Stimulated activated CD8-positive, alpha-beta memory T cell treated with anti-CD3 and anti-CD28 coated beads, Interleukin-4, amount 100 ng/mL, for 1 hour (primary cell): ENCODE measurements at places on chromosomes 4 and X.
A peak's percentile ranks its signal among the peaks of the same experiment; 100 is the strongest.

DNA sequence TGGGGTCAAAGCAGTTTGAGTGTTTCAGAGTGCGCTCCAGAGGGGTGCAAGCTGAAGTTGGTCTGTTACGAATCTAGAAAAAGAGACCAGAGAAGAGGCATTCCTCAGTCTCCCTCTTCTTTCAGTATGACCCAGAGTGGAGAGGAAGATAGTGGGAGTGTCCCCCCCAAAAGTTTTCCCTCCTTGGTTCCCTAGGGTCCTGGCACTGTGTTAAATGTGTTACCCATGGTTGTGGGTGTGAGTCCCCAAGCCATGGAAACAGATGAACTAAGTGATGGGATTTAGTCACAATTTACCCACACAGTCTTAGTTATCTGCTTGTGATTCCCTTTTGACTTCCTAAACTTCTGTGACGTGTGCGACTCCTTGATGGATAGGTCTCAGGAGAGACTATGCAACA lies 27.0 kb upstream of the NAF1 start:
- no peak for DNase-seq

DNA sequence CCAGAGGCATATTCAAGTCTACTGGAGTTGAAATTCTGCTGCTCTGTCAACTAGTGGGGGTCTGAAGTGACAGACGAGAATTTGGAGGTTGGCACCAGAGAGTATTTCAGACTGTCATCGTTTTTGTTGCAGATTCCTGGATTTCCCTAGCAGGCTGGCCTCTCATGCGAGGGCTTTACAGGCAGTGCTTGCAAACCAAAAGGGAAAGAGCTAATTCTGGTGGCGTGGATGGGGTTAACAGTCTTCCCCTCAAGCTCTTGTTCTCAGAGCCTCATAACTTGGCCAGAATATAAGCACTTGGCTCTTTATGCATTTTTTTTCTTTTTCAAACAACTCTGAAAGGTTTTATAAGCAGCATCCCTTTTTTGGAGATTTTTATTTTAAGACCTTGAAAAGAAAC lies at the start of gene SPARCL1:
TSS of gene SPARCL1 (minus strand) at position 190 of the 400 bp plus-strand sequence. CDS start 29,802 bp downstream, outside the sequence.
- no peak for DNase-seq

GRCh38 chr4:177444911-177445736 lies 2.9 kb upstream of the AGA start:
- no peak for DNase-seq

DNA sequence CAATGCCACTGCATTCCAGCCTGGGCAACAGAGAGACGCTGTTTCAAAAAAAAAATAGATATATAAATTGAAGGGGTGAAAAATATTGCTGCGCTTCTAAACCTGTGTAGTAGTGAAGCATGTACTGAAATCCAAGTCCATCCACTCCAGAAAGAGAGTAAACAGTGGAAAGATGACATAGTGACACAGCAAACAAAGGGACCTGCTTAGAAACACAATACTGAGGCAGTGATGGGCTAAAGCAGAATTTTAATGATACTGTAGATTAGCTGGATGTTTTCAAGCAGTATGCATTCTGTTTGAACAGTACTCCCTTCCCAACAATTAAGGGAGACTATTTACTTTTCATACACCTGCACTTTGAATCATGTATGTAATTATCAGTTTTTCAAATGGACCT lies 42.5 kb downstream of the TFDP3 start:
- no peak for DNase-seq

DNA sequence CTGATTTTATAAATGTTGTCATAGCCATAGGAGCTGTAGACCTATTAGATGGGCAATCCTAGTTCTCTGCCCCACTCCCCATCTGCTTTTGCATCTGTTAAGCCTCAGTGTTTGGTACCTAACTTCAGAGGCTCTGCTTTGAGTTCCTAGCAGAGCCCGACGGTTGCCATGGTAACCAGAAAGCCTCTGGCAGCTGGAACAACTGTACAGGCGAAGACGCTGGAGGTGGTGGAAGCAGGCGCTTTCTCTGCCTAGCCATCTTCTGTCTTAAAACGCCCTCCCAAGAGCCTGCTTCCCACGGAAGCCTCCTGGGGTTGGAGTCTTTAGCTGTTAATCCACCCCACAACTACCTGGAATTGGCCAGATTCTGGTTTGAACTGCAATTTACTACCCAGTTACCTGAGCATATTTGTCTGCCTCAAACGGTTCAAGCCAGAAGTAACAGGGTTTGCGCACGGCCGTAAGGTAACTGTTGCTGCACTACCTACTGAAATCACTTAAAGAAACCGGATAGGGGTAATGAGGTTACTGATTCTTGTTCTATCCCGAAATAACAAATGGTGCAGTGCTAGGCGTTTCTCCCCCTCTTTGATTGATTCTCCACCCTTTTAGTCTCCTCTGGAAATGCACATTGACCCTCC lies 1.0 kb upstream of the GABRG1 start:
- no peak for DNase-seq

- DNase-seq = no peak
These were observed 125.4 kb downstream of the PDLIM5 start for GRCh38 chr4:94577136-94577535.

- DNase-seq = no peak
These were observed 343.8 kb downstream of the ARHGAP24 start for GRCh38 chr4:85818700-85819099.

DNA sequence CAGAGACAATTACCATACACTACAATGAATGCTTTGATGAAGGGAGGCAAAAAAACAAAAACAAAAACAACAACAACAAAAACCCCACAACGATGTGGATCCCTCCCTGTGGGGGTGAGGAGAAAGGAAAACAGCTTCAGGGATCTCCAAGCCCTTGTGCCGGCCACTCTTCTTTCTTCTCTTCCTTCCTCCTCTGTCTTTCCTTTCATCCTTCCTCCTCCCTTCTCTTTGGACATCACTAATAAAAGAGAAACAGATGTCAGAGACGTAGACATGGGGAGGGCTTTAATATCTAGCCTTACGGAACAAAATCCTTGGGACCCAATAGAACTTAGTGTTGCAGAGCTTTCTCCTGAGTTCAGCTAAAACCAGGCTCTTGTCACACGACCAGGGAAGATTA lies 18.8 kb upstream of the STX18 start:
- DNase-seq = no peak

GRCh38 chr4:119284876-119285780 lies 36.8 kb downstream of the FABP2 start:
- no peak for DNase-seq

GRCh38 chrX:24235084-24235710 lies 78.7 kb downstream of the SUPT20HL2 start:
- DNase-seq = no peak

GRCh38 chrX:40172401-40173142 lies 74.8 kb upstream of the BCOR start:
- DNase-seq = no peak

DNA sequence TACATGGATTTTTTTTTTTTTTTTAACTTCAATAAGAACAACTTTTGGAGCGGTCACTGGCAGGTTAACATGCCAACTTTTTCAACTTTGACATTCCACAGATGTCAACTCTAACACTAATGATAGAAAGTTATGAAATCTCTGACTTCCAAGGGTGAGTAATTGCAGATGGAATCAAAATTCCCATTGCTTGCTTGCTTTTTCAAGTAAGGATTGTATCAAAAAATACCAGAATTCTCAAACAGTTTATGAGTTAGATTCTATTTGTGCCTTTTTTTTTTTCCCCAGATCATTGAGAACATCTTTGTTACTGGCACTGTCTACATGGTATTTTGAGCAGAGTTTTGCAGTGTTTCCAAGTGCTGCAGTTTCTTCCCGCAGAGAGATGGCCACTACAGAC lies 50.3 kb upstream of the OTUD4 start:
- no peak for DNase-seq

DNA sequence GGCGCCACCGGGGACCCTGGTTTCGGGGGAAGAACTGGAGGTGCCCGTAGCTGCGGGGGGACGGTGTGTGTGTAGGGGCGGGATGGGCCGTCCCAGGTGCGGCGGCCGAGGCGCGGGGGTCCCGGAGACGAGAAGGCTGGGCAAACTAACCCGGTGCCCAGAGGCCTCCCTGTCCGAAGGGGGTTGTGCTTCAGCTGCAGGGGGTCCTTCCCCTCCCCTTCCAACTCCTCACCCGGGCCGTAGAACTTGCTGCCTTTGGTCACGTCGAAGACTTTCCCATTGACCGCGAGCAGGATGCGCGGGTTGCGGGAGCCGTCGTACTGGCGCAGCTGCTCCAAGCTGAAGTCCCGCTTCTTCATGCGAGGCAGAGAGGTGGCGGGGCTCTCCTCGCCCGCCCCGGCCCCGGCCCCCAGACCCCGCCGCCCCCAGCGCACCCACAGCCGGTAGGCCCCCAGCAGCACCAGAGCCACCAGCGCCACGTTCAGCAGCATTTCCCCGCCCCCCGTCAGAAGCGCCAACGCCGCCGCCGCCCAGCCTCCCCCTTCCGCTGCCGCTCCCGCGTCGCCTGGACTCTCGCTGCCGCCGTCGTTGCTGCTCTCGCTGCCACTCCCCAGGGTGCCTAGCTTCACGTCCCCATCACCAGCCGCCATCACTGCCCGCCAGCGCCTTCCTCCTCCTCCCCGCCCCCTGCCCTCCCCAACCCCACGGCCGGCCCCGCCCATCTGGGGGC lies at the start of gene PGRMC2:
TSS of gene PGRMC2 (minus strand) at position 673 of the 730 bp plus-strand sequence. CDS start at position 650, 23 bp downstream.
- no peak for DNase-seq

DNA sequence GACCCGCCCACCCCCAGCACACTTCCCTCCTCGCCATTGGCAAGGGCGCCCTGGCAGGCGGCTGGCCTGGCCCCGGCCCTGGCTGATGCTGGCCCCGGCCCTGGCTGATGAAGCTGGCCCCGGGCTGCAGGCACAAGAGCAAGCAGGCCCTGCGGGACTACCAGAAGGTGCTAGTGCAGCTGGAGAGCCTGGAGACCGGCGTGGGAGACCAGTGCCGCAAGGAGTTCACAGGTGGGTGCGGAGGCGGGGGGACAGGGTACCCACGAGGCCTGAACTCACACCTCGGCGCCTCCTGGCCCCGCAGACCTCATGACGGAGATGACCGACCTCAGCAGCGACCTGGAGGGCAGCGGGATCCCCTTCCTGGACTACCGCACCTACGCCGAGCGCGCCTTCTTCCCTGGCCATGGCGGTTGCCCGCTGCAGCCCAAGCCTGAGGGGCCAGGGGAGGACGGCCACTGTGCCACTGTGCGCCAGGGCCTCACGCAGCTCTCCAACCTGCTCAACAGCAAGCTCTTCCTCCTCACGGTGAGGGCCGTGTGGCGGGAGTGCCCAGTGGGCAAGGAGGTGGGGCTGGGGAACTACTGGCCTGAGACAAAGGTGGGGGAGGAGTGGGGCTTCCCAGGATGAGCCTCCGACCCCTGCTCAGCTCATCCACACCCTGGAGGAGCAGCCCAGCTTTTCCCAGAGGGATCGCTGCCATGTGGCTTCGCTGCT lies 6.1 kb upstream of the SRPK3 start:
- no peak for DNase-seq

- DNase-seq = no peak
These were observed 188.4 kb upstream of the MBNL3 start for GRCh38 chrX:132677233-132677716.

GRCh38 chrX:66638591-66639500 lies at the start of gene EDA2R:
Gene EDA2R, minus strand, starts transcription at chrX:66639078. Its CDS starts 23,058 bp downstream, at chrX:66616020.
- no peak for DNase-seq

DNA sequence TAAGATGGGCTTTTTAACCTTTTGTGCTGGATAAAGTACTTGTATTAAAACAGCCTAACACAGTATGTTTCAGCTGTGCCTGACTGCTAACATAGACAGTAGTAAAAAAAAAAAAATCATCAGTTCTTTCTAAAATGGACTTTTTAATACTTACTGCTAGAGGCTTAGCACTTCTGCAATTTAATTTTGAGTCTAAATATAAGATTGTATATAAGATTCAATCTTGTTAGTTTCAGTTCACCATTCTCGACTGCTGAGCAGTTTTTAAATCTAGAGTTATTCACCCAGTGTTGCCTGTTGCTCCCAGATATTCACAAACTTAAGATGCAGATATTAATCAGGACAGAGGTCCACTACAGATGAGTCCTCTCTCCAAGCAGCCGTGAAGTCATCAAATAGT lies 6.8 kb downstream of the PLA2G12A start:
- DNase-seq = no peak

- DNase-seq = no peak
These were observed 62.1 kb upstream of the LANCL3 start for GRCh38 chrX:37509349-37509748.

GRCh38 chr4:89277412-89277811 lies 30.2 kb downstream of the GPRIN3 start:
- no peak for DNase-seq

GRCh38 chrX:97374266-97374665 lies 490.6 kb downstream of the RPA4 start:
- no peak for DNase-seq

DNA sequence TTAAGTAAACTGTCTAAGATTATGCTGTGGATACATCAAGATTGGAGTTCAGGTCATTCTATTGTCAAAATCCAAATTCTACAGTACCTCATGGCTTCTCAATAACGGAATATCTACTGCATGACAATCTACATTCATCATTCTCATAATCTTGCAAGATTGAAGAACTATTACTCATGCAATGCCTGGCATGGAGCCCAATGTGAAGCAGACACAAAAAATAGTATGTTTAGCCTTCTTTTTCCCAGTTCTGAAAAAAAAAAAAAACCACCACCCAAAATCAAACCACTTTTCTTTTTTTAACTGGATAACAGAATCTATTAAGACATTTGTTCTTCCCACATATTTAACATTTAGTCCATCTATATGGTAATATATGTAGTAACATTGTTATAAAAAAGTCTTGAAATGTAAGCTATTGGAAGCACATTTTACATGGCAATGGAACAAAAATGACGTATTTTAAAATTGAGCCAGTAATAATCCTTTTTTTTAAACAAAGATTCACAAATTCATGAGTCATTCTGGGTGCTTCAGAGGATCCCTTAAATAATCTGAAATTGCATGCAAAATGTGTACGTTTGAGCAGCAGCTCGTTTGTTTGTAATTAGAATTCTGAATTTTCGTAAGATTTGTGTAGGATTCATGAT lies 232.2 kb upstream of the FMR1 start:
- no peak for DNase-seq

DNA sequence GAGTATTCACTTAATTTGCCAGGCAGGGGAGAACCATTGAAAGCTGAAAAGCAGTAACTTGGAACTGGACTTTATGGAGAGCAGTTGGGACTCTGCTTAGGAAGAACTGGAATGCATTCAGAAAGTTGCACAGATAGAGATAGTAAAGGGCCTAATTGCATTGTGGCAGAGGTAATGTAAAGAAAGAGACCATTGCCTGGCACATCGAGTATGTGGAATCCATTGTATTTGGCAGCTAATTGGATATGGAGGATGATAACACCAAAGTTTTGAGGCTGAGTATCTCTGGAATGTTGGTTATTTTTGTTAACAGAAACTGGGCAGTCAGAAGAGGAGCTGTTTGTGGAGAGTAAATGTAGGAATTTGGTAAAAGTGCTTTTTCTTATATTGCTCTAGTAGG lies 169.9 kb downstream of the BMPR1B start:
- DNase-seq = no peak

DNA sequence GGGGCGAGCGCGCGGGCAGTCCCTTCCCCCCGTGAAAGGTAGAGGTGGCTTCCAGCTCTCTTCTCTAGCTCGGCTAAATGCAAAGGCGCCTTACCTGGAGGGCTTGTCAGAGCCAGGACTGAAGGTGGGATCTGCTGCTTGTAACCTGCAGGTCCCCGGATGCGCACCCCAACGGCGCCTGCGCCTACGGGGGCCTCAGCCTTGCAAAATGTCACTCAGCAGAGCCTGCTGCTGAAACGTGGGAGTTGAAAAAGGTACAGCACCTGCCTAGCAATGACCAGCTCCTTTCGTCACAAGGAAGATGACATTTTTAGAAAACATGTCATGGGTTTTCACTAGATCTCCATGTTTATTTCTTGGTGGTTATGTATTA lies 583 bp downstream of the ABHD18 start:
- peak; percentile 56 for DNase-seq
